Fibroblast of the aortic adventitia (primary cell): ENCODE measurements at places on chromosomes 5 and 9. TPM values are rescaled to one million over a fixed set of nuclear protein-coding genes. Genes with fewer than 3 reads are reported as not detected.
A peak's percentile ranks its signal among the peaks of the same experiment; 100 is the strongest.

DNA sequence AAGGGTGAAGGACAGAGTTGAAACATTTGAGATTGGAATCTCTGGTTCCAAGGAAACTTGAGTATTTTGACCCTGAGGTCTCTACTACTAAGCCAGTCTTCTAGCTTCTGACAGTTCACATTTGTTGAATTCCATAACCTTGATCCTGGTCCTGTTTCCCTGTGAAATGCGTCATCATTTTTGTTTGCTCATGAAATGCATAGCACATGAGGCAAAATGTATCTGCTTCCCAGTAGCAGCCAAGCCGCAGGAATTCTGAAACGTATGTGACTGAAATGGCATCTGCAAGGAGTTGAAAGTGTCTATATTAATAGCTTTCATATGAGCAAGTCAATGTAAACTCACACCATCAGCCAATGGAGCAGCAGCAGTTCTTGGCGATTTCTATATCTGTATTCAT, 307.9 kb downstream of the CSNK1G3 start:
- peak; percentile 74 for DNase-seq

DNA sequence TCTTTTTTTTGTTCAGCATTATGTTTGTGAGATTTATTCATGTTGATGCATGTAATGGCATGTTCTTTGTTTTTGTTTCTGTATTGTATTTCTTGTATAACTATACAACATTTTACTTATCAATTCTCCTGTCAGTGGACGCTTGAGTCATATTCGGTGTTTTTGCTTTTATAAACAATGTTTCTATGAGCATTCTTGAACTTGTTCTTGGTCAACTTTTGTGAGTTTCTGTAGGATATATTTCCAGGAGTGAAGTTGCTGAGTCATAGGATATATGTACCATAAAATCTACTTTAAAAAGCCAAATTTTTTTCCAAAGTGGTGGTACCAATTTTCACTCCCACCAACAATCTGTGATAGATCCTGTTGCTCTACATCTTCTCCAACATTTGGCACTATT, 104.8 kb downstream of the VCAN start:
- peak; percentile 53 for DNase-seq

DNA sequence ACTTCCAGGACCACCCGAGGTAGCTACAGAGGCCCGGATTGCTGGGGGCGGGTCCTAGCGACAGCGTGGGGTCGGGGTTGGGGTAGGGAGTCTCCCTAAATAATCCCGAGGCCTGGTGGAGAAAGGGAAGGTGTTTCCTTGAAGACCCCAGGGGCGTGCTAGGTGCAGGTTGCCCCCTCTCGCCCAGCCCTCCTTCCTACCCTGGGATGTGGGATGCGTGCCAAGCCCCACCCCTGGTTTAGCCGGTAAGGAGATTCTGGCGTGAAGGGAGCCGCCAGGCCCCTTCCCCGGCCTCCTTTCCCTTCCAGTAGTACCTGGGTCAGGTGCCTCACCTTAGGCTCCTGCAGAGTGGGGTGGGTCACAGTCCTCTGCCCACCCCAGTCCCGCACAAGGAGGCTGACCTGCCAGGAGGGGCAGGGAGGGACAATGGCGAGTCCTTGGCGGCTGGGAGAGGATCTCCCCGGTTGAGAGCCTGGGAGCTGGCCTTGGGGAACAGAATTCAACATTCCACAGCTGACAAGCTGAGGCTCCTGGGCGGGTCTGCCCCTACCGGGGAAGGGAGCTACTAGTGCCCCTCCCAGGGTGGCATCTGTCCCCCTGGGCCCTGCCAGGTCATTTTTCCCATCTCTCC, 674 bp downstream of the TSPAN17 start:
- peak; percentile 16 for DNase-seq

- DNase-seq = peak; percentile 70
These were observed 1.0 kb downstream of the FPGS start for GRCh38 chr9:127803507-127804352.

DNA sequence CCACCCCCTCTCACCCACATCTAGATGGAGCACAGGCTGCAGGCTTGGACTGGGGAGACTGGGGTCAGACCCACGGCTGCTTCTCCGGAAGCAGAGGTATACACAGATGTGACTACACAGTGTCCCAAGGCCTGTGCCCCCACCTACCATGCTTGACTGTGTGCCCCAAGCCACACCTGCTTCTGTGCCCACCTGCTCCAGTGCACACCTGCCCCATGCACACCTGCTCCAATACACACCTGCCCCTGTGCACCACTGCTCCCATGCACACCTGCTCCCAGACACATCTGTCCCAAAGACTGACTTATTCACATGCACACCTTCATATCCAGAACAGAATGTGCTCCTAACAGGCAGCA, 5.5 kb upstream of the COL5A1 start:
- DNase-seq = no peak

- DNase-seq = no peak
These were observed 120.7 kb upstream of the MVB12B start for GRCh38 chr9:126205845-126206498.

The SAXO1 gene
- 0.08 and 0.18 TPM in 2 replicates for total RNA-seq

The MSX2 gene
- total RNA-seq = under 0.01 and 0.82 TPM in 2 replicates

The DUSP1 gene
- 22.2 and 44.1 TPM in 2 replicates for total RNA-seq

The CARD9 gene
- 1.1 and 1.4 TPM in 2 replicates for total RNA-seq
